Stimulated activated CD8-positive, alpha-beta memory T cell treated with anti-CD3 and anti-CD28 coated beads, Interleukin-15, amount 100 ng/mL, for 48 hours (primary cell): ENCODE measurements at places on chromosomes 4 and X.

DNA sequence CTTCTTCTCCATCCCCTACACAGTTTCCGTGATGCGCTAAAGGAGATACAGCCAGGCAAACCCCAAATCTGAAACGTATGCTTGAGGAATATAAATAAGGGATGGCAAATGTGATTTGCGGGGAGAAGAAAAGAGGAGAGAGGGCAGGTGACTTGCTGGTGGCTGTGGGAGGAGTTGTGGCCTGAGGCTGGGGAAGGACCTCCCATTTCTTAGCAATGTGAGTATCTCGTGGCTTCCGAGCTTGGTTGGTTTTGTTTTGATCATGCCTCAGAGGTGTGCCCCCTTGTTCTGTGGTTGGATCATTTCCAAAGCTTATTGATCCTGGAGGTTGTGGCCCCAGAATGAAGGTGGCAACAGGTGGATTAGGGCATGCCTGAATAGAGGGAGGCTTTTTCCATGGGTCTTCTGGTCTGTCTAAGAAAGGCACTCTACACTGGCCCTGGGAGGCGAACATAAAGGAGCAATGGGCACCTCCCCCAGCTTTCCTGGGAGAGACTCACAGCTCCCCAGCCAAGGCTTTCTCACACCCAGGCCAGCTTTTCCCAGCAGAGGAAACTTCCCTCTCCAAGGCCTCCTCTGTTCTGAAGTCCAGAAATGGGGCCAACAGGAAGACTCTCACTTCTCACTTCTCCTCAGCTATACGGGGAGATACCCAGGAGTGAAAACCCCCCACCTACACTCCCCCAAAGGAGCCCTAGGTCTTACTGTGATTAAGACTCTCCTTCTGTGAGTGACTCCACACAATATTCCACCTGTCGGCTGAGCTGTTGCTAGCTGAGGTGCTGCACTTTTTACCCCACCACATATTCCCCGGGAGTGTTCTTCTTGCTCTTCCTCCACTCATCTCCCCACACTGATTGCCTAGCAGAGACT lies 40.0 kb downstream of the C4orf51 start:
- DNase-seq: peak; percentile 60

DNA sequence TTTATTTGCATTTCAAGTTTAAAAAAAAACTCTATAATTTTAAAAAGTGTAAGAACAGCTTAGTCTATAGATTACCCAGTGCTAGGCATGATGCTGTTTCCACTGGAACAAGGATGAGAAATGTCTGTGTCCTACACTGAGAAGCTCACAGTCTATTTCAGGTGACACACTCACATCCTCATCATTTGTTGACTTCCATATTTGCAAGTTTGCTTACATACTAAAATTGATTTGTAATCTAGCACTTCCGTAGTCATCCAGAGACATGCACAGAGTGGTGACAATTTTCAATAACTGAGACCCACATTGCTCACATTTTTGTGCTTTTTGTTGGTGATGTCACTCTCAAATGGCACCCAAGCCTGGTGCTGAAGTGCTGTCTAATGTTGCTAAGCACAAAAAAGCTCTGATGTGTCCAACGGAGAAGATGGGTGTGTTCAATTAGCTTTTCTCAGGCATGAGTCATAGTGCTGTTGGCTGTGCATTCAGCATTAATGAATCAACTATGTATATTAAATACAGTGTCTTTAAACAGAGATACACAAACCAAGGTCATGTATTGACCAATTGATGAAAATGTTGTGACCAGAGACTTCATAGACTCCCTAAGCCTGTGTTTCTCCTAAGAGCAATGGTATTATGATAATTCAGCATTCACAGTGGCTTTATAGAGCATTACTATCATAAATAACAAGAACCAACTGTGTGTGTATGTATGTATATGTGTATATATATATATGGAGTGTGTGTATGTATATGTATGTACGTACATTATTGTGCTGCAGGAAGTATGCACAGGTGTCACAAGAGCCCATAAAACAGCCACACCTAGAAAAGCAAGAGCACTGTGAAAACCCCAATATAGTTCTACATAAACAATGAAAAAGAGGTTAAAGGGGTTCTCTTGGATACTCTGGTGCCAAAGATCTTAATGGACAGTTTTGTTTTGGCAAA lies 31.2 kb upstream of the VCX3B start:
- DNase-seq: no peak

DNA sequence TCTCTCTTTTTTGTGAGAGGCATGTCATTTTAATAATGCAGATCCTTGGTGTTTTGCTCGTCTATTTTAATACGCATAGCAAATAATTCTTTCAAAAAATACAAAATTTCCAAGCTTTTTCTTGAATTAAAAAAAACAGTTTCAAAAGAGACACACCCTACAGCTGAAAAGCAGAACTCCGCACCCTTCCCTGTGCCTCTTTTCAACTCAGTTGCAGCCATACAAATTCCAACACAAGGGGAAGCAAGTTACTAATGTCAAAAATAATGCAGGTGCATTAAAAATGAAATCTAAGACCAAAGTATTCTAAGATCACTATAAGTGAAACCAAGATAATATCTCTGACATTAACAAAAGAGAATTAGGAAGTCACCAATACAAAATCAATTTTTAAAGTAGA lies 66.6 kb downstream of the NR3C2 start:
- DNase-seq: no peak

- DNase-seq: no peak
Measured at GRCh38 chr4:143302536-143302935, 34.1 kb upstream of the GAB1 start.

DNA sequence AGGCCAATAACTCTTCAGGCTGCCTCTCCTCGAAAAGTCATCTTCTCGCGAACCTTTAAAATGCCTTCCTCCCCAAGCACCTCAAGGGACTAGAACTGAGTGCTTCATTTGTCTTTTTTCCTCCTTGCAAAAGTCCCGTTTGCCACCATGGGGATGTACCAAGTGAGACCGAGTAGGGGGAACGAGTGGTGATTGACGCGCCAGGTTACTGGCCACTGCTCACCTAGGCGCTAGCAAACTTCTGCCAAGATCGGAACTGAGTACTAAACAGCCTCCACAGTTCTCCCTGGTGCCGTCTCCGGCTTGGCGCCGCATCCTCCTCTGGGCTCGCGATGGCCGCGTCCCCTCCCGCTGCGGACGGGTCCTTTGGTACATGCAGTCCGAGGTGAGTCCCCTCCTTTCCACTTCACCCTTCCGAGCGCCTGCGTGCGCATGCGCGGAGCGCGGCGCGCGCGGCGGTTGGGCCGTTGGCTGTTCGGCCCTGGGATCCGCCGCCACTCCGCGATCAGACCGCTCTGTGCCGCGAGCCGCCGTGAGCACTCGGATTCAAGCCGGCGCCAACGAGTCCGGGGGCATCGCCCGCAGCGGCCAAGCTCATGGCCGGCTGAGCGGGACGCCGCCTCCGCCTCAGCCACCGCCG lies at the start of gene CDK16:
TSS of gene CDK16 (plus strand) at position 402 of the 640 bp plus-strand sequence. CDS start 4,877 bp downstream, outside the sequence.
- peak; percentile 71 for DNase-seq

DNA sequence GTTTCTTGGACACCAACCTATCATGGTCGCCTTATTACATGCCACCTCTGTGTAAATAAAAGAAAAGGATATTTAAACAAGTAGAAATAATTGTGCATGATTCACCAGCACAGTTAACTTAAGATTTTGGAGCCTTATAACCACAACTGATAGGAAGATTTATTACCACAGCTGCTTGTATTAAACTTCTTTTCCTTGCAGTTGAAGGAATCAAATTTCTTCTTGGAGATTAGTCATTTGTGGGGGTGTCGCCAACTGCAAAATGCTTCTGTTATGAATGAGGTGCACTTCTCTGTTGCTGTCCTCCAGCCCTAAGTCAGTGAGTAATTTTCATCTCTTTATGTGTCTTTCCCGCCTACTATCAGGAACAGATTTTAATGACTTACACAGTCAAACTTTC lies 73.3 kb downstream of the OR13H1 start:
- no peak for DNase-seq

DNA sequence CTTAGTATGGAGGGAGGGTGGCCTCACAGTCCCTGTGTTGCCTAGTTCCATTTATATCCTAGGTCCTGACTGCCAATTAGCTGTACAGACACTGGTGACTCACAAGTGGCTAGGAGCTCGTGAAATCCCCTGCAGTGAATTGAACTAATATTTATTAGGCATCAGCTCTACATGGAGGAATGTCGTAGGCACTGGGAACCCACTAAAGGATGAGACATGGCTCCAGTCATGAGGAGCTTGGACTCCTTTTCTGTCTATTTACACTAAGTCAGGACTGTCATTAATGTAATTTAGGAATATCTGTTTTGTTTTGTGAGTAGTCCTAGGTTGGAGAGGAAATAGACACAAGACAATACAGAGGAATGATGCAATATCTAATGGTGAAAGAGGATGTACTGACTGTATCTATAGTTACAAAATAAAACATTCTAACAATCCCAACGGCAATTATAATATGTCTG lies 67.7 kb downstream of the MID1IP1 start:
- no peak for DNase-seq

DNA sequence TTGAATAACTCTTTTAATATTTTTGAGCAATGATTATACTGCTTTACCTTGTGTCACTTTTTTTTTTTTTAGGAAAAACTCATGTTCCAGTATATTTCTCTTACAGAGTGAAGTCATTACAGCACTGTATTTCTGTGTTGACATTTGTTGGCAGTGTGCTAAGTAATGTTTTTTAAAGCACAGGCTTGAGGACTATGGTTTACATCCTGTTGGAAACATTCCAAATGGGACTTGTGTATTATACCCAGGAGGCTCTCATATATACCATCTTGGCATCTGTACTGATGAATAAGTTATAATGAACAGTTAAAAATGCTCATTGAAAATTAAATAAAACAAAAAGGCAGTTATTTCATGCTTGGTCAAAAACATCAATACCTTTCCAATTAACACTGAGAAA lies 33.8 kb downstream of the CEP44 start:
- no peak for DNase-seq

DNA sequence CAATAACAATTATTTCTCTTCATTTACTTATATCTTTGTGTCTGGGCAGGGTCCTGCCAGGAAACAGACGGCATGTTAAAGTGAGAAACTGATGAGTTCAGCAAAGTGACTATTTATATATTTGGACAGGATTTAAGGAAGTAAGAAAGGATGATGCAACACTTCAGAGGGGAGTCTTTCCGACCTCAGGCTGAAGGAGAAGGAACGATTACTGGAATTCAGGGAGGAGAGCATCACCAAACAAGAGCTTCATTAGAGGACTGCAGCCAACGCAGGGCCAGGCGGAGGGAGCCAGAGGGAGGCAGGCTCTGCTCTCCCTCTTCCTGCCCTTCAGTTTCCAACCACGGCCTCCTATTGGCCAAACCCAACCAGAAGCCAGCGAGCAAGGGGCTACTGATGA lies 1.5 kb upstream of the TLR7 start:
- no peak for DNase-seq

- DNase-seq: no peak
Measured at GRCh38 chrX:149521438-149521837, 16.3 kb upstream of the IDS start.

GRCh38 chr4:28772066-28772465 lies 1911.4 kb downstream of the STIM2 start:
- no peak for DNase-seq
